CD4-positive, CD25-positive, alpha-beta regulatory T cell (primary cell): ENCODE measurements at places on chromosomes 3 and 15. TPM values are rescaled to one million over a fixed set of nuclear protein-coding genes. Genes with fewer than 3 reads are reported as not detected.

Gene CCDC54
- not detected for polyA plus RNA-seq

Gene RPS27L
- polyA plus RNA-seq, result 287 TPM

Gene NLGN1
- polyA plus RNA-seq, result not detected

Gene MME
- polyA plus RNA-seq, result not detected

Gene PCSK6
- 0.33 TPM for polyA plus RNA-seq

Gene RGMA
- polyA plus RNA-seq, result not detected

Gene RHCG
- not detected for polyA plus RNA-seq

Gene PLA1A
- not detected for polyA plus RNA-seq

Gene IQCF2
- not detected for polyA plus RNA-seq

Gene ZBBX
- polyA plus RNA-seq, result not detected

Gene ITGA11
- polyA plus RNA-seq, result 0.05 TPM

Gene IQCF5
- polyA plus RNA-seq, result not detected

Gene NBEAL2
- polyA plus RNA-seq, result 13.5 TPM

Gene WNT5A
- polyA plus RNA-seq, result not detected

Gene ASB7
- 11.9 TPM for polyA plus RNA-seq

Gene ZPLD1
- polyA plus RNA-seq, result not detected

Gene LEKR1
- polyA plus RNA-seq, result 0.73 TPM

Gene DYNC1LI1
- polyA plus RNA-seq, result 24.8 TPM

Gene SERINC4
- polyA plus RNA-seq, result 1.2 TPM

Gene KCNMB3
- polyA plus RNA-seq, result 0.22 TPM

Gene PCOLCE2
- polyA plus RNA-seq, result not detected

Gene ADPRH
- polyA plus RNA-seq, result 12.1 TPM

Gene WDR93
- not detected for polyA plus RNA-seq

Gene LRRC49
- polyA plus RNA-seq, result not detected

Gene BTD
- polyA plus RNA-seq, result 27.6 TPM

Gene IGF2BP2
- not detected for polyA plus RNA-seq

Gene GATM
- polyA plus RNA-seq, result 0.16 TPM

Gene GABRB3
- 0.05 TPM for polyA plus RNA-seq

Gene TNIK
- 22.3 TPM for polyA plus RNA-seq

Gene SPESP1
- 1.4 TPM for polyA plus RNA-seq

Gene IMPG2
- not detected for polyA plus RNA-seq

Gene PDCD7
- polyA plus RNA-seq, result 12.3 TPM

Gene ZBED2
- polyA plus RNA-seq, result not detected

Gene CADM2
- polyA plus RNA-seq, result not detected

Gene CPNE4
- polyA plus RNA-seq, result not detected

Gene AGBL1
- polyA plus RNA-seq, result not detected

Gene SLC28A1
- not detected for polyA plus RNA-seq

Gene KCNAB1
- 0.13 TPM for polyA plus RNA-seq

Gene SHQ1
- polyA plus RNA-seq, result 14.5 TPM
